ENCODE measurements at places on chromosomes 6 and 20.

GRCh38 chr20:34553366-34553867, 5.1 kb upstream of the MAP1LC3A start:
- no peak for DNase-seq

- DNase-seq: peak; percentile 38
Measured at GRCh38 chr6:13194852-13195251, 133.5 kb downstream of the TBC1D7 start.

DNA sequence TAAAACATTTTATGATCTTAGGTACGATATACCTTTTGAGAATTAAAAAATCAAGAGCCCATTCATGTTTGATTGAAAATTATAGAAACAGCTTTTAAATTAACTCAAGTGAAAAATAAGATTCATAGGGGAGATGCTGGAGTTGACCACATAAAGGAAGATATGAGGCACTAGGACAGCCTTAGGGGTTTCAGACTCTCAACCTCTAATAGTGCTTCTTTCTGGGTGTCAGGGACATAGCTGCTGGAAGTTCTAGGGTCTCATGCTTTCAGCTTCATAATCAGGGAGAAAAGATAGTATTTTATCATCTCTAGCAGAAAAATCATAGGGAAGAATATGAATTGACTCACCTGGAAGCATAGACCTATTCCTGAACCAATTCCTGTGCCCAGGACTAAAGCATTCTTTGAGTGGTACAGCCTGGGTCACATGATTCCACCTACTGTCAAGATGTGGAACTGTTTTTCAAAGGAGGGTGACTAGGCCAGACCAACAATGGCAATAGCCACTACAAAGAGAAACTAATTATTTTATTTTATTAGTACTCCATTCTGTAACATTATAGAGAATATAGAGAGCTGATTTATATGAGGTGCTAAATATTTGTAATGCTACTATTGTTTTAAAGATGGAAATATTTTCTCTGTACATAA, 27.8 kb upstream of the CENPW start:
- DNase-seq: no peak

- no peak for DNase-seq
Measured at GRCh38 chr20:57652606-57653545, 32.6 kb upstream of the ZBP1 start.

GRCh38 chr6:282177-282866, 10.0 kb upstream of the DUSP22 start:
- no peak for DNase-seq

DNA sequence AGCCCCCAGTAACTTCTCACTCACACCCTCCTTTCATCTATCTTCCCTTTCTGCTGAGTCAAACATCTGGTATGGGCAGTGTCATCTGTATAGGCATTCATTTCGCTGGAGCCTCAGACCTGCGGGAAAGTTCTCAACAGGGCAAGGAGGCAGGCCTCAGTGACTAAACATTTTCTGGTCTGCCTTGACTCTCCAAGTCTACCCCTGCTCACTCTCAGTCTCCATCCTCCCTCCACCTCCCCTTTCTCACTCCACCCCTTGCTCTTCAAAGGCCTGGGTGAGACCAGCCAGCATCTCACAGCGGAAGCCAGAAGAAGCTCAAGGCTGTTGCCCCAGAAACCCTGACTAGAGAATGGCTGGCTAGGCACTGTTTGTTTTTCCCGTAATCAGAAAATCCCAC, 105.0 kb upstream of the BEND6 start:
- DNase-seq: no peak

DNA sequence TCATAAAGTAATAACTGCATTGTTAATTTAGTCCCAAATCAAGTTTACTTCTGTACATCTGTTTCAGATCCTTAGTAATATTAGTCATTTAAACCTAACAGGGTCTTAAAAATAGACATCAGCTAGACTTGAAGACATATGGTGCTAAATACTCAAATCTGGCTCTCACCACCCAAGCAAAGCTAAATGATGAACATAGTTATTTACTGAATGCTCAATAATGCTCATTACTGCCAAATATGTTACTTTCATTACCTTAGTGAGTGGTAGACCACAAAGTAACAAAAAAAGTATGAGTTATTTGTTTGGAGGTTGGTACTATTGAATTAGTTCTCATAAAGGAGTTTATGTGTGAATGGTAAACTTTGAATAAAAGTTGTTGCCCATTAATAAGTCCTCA, 502.1 kb downstream of the PKHD1 start:
- no peak for DNase-seq

DNA sequence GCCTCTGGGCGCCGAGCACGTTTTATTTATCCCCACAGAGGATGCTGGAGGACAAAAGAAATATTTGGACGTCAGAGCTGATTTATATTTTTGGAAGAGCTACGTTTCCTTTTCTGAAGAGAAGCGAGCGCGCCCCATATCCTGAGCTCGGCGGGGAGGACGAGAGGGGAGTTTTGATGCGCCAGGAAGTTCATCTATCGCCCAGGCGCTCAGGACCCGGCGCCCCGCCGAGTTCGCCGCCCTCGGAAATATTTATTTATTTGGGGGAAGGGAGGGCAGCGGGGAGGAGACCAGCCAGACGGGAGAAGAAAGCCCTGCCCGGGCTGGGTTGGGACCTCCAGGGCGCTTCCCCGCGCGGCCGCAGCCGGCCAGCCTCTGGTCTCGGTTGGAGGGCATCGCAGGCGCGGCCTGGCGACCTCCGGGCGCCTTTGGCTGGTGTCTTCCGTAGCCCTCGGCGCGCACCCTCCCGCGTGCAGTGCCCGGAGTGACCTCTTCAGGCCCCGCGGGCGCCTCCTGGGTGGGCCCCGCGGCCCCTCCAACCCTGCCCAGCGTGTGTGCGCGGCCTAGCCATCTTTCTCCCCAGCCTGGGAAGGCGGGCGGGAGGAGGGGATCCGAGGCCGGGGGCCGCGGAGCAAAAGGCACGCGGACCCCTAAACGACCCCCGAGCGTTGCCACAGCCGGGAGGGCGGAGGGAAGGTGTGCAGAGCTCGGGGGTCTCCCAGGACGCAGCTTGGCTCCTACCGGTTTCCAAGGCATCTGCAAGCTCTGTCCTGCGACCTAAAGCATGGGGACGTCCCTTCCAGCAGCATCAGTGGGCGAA, 5.4 kb upstream of the FOXF2 start:
- no peak for DNase-seq

DNA sequence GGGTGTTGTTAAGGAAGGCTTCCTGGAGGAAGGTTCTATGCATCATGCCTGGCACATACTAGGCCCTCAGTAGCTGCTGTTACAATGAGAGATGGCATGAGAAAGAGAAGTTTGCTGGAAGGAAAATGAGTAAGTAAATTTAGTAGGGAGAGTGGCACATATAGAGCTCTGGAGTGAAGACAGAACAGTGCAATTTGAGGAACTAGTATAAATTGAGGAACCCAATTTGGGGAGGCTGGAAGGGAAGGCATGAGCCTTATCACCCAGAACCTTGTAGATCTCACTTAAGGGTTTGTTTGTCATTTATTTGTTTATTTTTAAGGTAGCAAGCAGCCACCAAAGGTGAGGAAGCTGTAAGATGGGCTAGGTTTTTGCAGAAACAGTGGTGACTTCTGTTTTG, 87.1 kb upstream of the SCGN start:
- DNase-seq: no peak

GRCh38 chr20:23880417-23880816, 869 bp upstream of the CST5 start:
- no peak for DNase-seq

- no peak for DNase-seq
Measured at GRCh38 chr6:125943528-125944433, 12.8 kb upstream of the HINT3 start.

GRCh38 chr6:142225115-142225514, 76.7 kb upstream of the ADGRG6 start:
- DNase-seq: no peak

- no peak for DNase-seq
Measured at GRCh38 chr6:16511723-16512489, 249.4 kb downstream of the ATXN1 start.

GRCh38 chr6:26158581-26159356, 71.5 kb downstream of the HFE start:
- no peak for DNase-seq

- DNase-seq: no peak
Measured at GRCh38 chr6:142155895-142156757, 9.1 kb downstream of the VTA1 start.

DNA sequence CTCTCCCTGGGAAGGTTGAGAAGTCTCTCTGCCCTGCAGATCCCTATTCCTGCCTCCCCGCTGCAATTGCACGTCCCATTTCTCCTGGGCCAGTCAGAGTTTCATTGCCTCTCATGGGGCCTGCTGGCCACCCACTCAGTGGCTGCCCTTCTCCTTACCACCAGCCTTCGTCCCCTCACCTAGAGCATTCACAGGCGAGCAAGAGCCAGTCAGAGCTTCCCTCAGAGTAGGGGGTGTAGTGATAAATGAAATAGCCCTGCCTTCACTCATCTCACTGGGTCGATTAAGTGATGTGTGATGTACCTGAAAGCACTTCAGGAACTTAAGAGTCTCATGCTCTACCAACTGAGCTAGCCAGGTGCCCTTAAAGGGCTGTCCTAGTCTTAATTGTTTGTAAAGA, 52.0 kb upstream of the FANCE start:
- DNase-seq: no peak

- DNase-seq: no peak
Measured at GRCh38 chr6:163954088-163954775, 539.7 kb downstream of the QKI start.

DNA sequence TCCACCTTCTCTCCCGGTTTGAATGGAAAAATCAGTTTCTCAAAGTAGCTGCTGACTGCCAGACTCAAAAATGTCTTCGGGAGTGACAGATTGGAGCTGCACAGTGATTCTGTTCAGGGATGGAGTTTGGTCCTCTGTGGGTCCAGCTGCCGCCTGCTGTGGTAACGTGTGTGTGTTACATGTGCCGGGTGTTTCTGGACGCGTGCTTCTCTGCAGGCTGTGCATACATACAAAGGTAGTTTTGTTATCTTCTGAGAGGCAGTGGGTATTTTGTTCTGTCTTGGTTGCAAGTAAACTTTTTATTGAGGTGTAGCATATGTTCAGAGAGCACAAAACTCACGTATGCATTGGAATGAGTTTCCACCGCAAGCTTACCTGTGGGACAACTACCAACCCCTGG, 41.3 kb upstream of the NAA20 start:
- no peak for DNase-seq

- no peak for DNase-seq
Measured at GRCh38 chr6:119218548-119218947, 131.0 kb downstream of the MAN1A1 start.

GRCh38 chr6:156731396-156731795, 45.8 kb upstream of the ARID1B start:
- DNase-seq: no peak

- no peak for DNase-seq
Measured at GRCh38 chr6:43718387-43719105, 31.0 kb upstream of the MRPS18A start.

DNA sequence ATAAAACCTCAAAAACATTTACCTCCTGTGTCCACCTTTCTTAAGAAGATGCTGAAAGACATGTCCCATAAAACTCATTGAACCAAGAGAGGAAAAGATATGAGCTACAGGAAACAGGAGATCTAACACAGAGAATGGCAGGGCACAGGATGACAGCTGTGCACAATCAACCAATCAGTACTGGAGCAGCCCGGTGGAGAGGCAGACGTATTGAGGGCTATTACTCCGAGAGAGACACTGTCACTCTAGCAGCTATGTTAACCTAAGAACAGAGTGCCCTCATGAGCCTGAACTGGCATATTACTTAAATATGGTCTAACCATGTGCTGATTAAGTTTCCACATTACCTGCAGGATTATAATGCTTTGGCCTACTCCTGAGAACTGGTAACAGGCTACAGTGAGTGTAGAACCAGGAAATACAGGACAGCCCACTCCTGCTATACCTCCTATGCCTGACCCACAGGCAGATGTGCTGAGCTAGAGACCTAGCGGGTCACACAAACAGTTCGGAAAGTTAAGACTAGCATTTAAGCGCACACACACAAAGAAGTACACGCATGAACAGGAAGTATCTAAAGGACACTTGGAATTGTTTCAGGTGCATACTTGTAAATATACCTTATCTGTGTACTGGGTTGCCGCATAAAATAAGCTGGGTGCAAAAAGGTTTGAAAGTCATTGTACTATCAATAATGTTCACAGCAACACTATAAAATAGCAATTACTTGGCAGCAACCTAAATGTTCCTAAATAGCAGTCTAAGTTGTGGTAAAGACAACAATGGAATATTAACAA, 199.3 kb upstream of the SHLD1 start:
- no peak for DNase-seq

DNA sequence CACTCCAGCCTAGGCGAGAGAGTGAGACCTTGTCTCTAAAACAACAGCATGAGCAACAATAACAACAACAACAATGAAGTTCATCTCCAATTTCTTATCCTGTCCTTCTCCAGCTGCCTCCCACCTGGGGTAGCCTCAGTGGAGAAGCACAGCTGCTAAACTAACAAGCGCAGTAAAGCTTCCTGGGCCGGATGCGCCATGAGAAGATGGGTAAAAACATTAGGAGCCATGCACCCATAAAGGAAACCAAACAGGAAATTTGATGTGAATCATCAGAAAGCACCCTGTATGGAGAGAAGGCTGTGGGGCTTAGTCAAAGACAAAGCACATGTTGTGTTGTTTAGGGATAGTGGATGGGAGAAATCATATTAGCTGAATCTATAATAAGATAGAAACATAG, 61.1 kb upstream of the CCN6 start:
- no peak for DNase-seq

GRCh38 chr6:44593539-44593944, 206.0 kb downstream of the CDC5L start:
- peak; percentile 27 for DNase-seq

GRCh38 chr6:10578723-10579122, 57.6 kb downstream of the GCNT2 start:
- DNase-seq: no peak

GRCh38 chr6:108686896-108687295, 126.2 kb downstream of the FOXO3 start:
- no peak for DNase-seq

DNA sequence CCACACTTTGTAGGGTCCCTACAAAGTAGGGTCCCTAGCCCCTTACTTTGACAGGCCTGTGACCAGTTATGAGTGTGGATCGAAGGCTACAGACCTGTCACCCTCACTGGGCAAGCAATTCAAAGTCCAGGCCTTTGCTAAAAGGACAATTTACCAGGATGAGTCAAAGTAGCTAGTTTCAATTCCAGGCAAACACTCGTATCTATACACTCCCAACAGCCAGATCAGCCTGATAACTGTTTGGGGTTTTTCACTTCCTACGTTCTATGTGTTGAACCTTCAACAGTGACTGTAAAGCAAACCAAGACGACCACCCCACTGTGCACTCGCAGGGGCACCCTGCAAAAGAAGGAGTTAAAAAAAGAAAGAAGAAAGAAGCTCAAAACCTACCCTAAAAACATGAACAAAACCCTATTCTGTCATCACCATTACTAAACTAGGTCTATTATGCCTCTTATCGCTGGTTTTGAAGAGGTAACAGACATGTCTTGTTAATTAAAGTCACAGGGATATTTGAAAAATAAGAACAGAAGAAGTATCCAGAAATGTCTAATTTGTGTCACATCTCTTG, 3.2 kb downstream of the GFOD1 start:
- DNase-seq: no peak

GRCh38 chr6:134288538-134289203, 29.2 kb downstream of the SGK1 start:
- peak; percentile 85 for DNase-seq

Measured in non-pigmented ciliary epithelial cell (primary cell).